COR-L47 (cell line): ENCODE measurements at places on chromosomes 16 and 17.

DNA sequence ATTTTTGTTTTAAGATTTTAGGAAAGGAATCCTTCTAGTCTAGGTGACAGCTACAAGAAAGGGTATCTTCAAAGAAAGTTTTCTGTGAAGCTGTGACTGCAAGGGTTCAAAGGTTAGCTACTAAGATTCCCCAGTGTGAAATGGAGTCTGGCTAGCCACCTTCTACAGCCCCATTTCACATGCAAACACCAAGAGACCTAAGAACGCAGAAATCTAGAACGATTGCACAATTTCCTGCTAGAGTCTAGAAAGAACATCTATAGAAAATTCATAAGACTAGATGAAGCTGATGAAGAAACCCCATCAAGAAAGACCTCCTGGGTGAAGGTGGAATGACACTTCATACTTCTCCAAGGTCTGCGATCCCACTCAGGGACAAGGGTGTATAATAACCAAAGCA is 77.1 kb downstream of the STX8 start:
- no peak for DNase-seq

DNA sequence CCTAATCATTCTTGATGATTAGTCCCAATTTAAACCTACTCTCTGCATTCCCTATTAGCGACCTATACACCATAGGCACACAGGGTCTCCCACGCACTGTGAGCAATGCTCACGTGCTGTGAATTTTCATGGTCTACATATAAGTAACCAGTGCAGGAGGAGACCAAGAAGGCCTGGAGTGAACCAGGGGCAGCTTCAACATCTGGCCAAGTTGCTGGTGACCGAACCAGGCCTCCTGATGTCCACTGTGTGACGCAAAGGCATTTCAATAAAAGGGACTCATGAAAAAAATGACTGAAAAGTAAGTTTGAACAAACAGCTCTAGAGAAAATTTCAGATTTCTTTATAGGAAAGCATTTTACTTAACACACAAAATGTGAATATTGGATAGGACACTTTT is 107.0 kb downstream of the ZFHX3 start:
- DNase-seq: no peak

DNA sequence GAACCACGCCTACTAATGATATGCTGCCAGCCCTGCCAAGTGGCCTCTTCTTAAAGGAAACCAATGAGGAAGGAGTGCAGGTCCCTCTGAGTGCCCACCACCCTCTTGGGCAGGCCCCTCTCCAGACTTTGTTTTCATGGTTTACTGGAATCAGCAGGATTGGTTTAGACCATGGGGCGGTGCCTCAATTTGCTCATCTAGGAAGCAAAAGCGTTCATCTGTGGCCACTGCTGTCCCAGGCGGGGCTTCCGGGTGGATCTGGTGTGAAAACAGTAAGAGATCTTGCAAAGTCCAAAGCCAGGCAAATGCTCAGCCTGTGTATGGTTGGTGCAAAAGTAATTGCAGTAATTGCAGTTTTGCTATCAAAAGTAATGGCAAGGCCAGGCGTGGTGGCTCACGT is 71.3 kb downstream of the AMFR start:
- no peak for DNase-seq

DNA sequence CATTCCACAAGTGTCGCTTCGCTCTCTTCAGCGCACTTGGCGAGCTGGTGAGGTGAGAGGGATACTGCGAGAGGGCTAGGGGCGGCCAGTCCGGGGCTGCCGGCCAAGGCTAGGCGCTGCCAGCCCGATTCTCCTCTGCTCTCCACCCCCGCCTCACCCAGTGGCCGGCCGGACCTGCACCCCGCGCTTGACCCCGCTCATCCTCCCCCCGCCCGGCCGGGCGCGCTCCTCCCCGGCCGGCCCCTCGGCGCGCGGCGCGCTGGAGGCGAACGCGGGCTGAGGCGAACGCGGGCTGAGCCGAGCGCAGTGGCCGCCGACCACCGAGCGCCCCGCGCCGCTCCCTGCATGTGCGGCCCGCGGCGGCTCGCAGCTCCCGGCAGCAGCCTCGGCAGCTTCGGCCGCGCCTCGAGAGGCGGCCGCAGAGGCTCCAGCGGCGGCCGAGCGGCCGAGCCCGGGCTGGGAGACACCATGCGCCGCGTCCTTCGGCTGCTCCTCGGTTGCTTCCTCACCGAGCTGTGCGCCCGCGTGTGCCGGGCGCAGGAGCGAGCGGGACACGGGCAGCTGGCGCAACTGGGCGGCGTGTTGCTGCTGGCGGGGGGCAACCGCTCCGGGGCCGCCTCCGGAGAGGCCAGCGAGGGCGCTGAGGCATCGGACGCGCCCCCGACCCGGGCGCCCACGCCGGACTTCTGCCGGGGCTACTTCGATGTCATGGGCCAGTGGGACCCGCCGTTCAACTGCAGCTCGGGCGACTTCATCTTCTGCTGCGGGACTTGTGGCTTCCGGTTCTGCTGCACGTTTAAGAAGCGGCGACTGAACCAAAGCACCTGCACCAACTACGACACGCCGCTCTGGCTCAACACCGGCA is at the start of gene SHISA9:
SHISA9 (plus strand) TSS at position 2 of the 865 bp plus-strand sequence.
- no peak for DNase-seq

GRCh38 chr17:27562777-27563455 is 68.1 kb upstream of the LGALS9 start:
- DNase-seq: no peak

- no peak for DNase-seq
Observed at GRCh38 chr16:67884684-67885083, at the start of gene NRN1L. Gene NRN1L (plus strand): TSS chr16:67884885. CDS start chr16:67884904, 19 bp downstream.

DNA sequence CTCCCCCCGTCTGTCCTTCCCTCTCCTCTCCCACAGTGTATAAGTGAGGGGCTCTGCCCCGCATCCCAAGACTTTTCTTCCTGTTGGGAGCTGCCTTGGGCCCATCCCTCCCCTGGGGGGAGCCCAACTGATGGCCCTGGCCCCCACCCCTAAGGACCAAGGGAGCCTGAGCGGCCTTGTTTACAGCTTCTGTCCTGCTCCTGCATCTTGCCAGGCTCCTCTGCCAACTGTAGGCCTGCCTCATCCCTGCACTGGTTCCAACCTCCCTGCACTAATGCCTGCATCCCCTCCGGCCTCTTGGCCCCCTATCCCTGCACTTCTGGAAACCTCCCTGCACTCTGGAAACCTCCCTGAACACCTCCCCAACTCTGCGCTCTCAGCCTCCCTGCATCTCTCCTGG is 1.4 kb upstream of the PAGR1 start:
- no peak for DNase-seq

DNA sequence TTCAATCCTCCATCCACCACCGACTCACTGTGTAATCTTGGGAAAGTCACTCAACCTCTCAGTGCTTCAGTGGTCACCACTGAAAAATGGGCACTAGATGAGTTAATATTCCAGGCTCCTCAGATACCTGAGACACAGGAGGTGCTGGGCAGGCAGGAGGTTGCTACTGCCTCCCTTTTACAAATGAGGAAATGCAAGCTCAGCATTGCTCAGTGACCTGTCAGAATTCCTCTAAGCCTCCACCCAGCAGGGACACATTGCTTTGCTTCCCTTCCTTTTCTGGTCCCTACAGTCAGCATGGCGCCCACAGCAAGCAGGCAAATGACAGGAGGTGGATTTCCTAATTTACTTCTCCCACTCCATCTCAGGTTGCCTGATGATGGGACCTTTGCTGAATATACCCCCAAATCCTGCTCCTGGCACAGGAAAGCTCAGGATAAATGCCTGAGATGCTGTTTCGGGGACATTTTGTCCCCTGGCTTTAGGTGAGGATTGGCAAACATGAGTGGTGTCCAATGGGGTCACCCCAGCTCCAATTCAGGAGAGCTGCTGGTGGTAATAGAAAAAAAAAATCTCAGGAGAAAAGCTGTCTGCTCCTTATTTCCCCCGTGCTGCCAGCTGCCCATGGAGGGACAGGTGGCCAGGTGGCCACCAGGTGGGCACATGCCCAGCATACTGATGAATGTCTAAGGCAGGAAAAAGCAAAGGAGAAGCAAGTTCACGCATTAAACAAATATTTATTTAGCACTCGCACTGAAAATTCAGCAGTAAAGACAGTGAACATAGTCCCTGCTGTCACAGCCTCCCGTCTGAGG is 5.0 kb upstream of the KRT13 start:
- no peak for DNase-seq

- no peak for DNase-seq
Observed at GRCh38 chr17:29731589-29731929, 108.8 kb upstream of the CORO6 start.

- DNase-seq: no peak
Observed at GRCh38 chr16:1010251-1010650, 28.7 kb downstream of the SOX8 start.

GRCh38 chr17:8264836-8265542 is 15.9 kb downstream of the PFAS start:
- no peak for DNase-seq

- DNase-seq: no peak
Observed at GRCh38 chr16:68074850-68075555, 10.2 kb upstream of the NFATC3 start.

DNA sequence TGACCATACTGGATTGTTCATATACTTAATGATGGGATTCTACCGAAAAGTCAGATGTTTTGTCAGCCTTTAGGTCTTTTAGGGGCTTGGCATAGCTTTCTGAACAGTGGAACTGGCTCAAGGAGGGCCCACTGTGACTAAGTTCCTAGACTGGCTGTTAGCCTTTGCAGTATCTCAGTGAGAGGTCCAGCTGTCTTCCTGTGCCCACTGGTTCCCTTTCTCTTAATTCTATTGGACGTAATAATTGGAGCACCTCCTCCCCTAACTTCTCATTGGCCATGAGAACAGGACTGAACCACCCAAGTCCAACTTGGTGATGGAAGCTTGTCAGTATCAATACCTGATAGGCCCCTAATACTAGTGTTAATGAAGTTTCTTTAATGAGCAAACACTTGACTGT is 13.5 kb downstream of the KPNA2 start:
- DNase-seq: no peak

DNA sequence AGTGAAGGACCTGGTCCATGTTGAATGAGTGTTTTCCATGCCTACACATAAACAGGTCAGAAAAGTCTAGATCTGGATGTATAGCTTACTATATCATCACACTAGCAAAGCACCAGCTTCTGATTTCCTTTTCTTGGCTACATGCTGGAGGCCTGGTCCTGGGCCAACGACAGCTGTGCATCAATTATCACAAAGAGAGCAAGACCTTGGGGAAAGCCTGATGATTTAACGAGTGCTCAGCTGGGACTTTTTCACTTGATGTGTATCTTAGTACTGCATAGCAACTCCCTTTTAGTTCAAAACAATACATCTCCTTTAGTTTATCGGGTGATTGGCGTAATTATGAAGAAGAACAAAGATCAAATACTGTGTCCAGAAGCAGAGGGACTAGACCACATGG is 358.2 kb downstream of the KIF2B start:
- DNase-seq: no peak

GRCh38 chr17:34511931-34512330 is 67.5 kb upstream of the TMEM132E start:
- no peak for DNase-seq

- DNase-seq: peak; percentile 58
Observed at GRCh38 chr16:52191531-52192134, 355.3 kb downstream of the TOX3 start.

GRCh38 chr17:10117581-10118001 is 80.8 kb downstream of the GAS7 start:
- DNase-seq: no peak

GRCh38 chr17:48498164-48498850 is 32.5 kb downstream of the HOXB1 start:
- DNase-seq: peak; percentile 18

DNA sequence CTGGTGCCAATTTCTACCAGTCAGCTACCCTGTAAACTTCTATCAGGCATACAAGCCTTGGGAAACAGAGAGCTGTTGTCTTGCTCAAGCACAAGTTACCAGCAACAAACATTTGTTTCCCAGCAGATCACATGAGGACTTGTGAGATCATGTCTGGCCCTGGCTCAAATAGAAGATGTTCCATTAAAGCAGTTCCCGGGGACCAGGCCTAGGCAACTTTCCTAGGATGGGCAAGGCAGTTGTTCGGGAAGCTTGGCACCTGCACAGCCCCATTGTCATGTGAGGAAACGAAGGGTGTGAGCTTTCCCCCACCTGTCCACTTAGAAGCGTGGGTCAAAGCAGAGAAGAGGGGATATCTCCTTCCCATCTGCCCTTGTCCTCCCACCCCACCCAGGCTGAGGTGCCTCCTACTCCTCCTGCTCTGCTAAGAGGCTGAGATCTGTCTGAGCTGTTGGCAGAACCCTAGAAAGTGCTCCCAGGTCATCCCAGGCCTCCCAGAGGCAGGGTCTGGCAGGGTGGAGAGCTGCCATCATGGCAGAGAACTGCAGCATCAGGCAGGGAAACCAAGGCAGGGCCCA is 11.2 kb upstream of the SLC47A2 start:
- DNase-seq: no peak

GRCh38 chr16:49556606-49557446 is 183.2 kb downstream of the C16orf78 start:
- peak; percentile 74 for DNase-seq

- no peak for DNase-seq
Observed at GRCh38 chr17:64622931-64623654, 39.0 kb downstream of the SMURF2 start.
